ENCODE measurements at places on chromosomes 4 and X. TPM values are rescaled to one million over a fixed set of nuclear protein-coding genes. Genes with fewer than 3 reads are reported as not detected.

GRCh38 chr4:161359491-161359890, 804.3 kb downstream of the FSTL5 start:
- no peaks in the 10 kb centered on the region for H3K27me3 ChIP-seq
- DNase-seq: no peak
- H3K36me3 ChIP-seq: no peaks in the 10 kb centered on the region
- no peak overlapping the region for H3K4me3 ChIP-seq

GRCh38 chrX:15465896-15466651, 27.1 kb downstream of the PIR start:
- H3K36me3 ChIP-seq: no peaks in the 10 kb centered on the region

GRCh38 chrX:103250977-103251376, 4.0 kb downstream of the TCEAL8 start:
- no peak overlapping the region for H3K4me3 ChIP-seq
- H3K27ac ChIP-seq: no peak overlapping the region
- no peak for DNase-seq
- no peaks in the 10 kb centered on the region for H3K27me3 ChIP-seq

- H3K4me3 ChIP-seq: peak overlapping the region; percentile 50
- H3K4me1 ChIP-seq: peaks cover 8% of the 10 kb centered on the region
- H3K36me3 ChIP-seq: no peaks in the 10 kb centered on the region
- no peak for DNase-seq
- peak overlapping the region; percentile 48 for H3K27ac ChIP-seq
These were observed 169.8 kb upstream of the BCOR start for GRCh38 chrX:40267334-40268187.

DNA sequence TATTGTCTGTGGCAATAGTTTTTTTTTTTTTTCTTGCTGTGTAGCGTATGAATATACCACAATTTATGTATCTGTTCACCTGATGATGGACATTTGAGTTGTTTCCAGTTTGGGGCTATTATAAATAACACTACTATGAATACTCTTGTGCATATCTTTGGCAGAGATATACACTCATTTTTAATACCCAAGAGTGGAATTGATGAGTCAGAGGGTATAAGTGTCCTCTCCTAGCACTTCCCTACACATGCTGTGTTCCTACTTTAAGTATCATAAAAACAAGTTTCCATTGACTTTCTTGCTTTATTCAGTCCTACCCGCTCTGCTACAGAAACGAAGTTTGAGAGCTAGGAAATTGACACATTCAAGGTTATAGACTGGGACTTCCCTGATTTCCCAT, 39.8 kb downstream of the XIAP start:
- H3K36me3 ChIP-seq: peaks cover 17% of the 10 kb centered on the region
- H3K4me3 ChIP-seq: no peak overlapping the region
- H3K4me1 ChIP-seq: no peaks in the 10 kb centered on the region
- no peak for DNase-seq
- no peak overlapping the region for H3K27ac ChIP-seq

DNA sequence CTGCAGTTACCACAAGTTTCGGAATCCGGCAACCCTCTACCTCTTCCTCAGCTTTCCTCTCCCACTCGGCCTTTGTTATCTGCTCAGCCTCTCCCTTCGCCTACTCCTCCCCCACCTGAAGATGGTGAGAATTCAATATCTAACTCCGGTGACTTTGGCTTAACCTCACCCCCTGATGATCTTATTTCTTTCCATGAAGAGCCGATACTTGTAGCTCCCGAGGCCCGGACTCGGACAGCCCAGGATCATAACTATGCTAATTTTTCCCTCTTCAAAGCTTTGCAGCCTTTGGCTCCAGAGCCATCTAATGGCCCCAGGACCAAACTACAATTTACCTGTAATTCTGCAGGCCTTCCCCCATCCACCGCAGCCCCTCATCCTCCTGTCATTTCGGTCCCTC, 32.0 kb upstream of the MGST2 start:
- H3K27me3 ChIP-seq: no peaks in the 10 kb centered on the region
- H3K4me3 ChIP-seq: no peak overlapping the region
- H3K36me3 ChIP-seq: no peaks in the 10 kb centered on the region
- no peaks in the 10 kb centered on the region for H3K4me1 ChIP-seq
- no peak for DNase-seq

GRCh38 chr4:168695288-168695687, 198.4 kb downstream of the PALLD start:
- no peaks in the 10 kb centered on the region for H3K27me3 ChIP-seq
- DNase-seq: no peak
- no peaks in the 10 kb centered on the region for H3K36me3 ChIP-seq

- no peak overlapping the region for H3K4me3 ChIP-seq
- H3K27me3 ChIP-seq: no peaks in the 10 kb centered on the region
- no peaks in the 10 kb centered on the region for H3K36me3 ChIP-seq
- no peaks in the 10 kb centered on the region for H3K4me1 ChIP-seq
- no peak overlapping the region for H3K27ac ChIP-seq
- no peak for DNase-seq
These were observed 46.1 kb downstream of the PSAPL1 start for GRCh38 chr4:7388627-7389026.

- no peak overlapping the region for H3K4me3 ChIP-seq
- DNase-seq: no peak
- H3K27ac ChIP-seq: no peak overlapping the region
- no peaks in the 10 kb centered on the region for H3K4me1 ChIP-seq
These were observed 286.6 kb downstream of the PPP1R2C start for GRCh38 chrX:42491137-42491907.

- no peaks in the 10 kb centered on the region for H3K36me3 ChIP-seq
- DNase-seq: no peak
- no peak overlapping the region for H3K27ac ChIP-seq
- H3K4me3 ChIP-seq: no peak overlapping the region
- no peaks in the 10 kb centered on the region for H3K27me3 ChIP-seq
These were observed 1021.9 kb downstream of the FAM133A start for GRCh38 chrX:94695910-94696309.

DNA sequence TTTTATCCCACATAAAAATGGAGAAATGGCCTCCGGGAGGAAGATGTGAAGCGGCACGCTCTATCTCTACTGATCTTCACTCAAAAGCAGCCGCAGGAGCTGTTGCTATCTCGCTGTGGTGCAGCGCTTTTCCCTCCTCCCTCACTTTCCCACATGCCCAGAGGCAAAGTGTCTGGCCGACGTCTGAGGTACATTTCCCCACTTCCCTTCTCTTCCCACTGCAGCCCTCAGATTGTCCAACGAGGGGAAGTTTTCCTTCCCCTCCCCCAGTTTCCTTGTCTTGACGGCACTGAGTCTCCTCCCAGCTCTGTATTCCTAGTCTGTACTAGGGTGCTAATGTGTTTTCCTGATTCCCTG, 660 bp upstream of the COL25A1 start:
- H3K27ac ChIP-seq: no peak overlapping the region
- H3K4me3 ChIP-seq: peak overlapping the region; percentile 64
- H3K4me1 ChIP-seq: peaks cover 15% of the 10 kb centered on the region
- no peak for DNase-seq

- H3K4me3 ChIP-seq: no peak overlapping the region
- H3K27ac ChIP-seq: peak overlapping the region; percentile 78
- peaks cover 5% of the 10 kb centered on the region for H3K4me1 ChIP-seq
These were observed 30.9 kb upstream of the ADH1C start for GRCh38 chr4:99383399-99383798.

GRCh38 chrX:39309018-39309635, 507.9 kb downstream of the MID1IP1 start:
- H3K4me1 ChIP-seq: peaks cover 8% of the 10 kb centered on the region
- DNase-seq: no peak
- H3K27ac ChIP-seq: no peak overlapping the region

Gene HERC6
- 3.1 TPM for total RNA-seq

Gene MMAA
- 7.1 TPM for total RNA-seq

Gene ATP2B3
- total RNA-seq: not detected

Gene FGFR3
- total RNA-seq: 771 TPM

Gene EPHA5
- total RNA-seq: 0.55 TPM

Gene EXOC1L
- not detected for total RNA-seq

Gene CXCL8
- total RNA-seq: not detected

Gene GABRE
- 140 TPM for total RNA-seq

Gene TMEM255A
- 1.6 TPM for total RNA-seq

Gene ENAM
- not detected for total RNA-seq

Gene FAM9C
- not detected for total RNA-seq

Gene GASK1B
- total RNA-seq: 9.7 TPM

Gene AASDH
- 12.9 TPM for total RNA-seq
